ENCODE measurements at places on chromosomes 4 and X.
A peak's percentile ranks its signal among the peaks of the same experiment; 100 is the strongest.

GRCh38 chr4:16139066-16139945, 55.5 kb upstream of the PROM1 start:
- DNase-seq = no peak

- no peak for DNase-seq
Measured at GRCh38 chr4:42781315-42781714, 111.2 kb upstream of the GRXCR1 start.

GRCh38 chrX:47460561-47460960, 22.5 kb downstream of the ZNF41 start:
- no peak for DNase-seq

- no peak for DNase-seq
Measured at GRCh38 chr4:136562834-136563233, 969.5 kb downstream of the PCDH18 start.

DNA sequence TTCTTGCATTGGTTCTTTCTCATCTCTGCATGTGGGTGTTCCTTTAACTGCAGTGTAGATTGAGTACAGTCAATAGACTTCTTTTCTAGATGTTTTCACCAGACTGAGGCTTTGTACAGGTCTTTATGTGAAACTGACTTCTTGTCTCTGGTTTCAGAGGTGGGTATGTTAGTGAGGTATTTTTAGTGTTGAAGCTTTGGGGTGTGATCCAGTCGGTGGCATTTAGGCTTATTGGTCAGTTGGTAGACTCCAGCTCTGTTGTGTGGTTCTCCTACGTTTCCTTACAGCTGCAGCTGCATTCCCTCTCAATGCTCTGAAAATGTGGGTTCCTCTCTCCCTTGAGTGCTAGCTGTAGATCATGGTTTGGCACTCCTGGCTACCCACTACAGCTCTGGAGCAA, 21.3 kb upstream of the AMBN start:
- DNase-seq = no peak

GRCh38 chr4:16437836-16438235, 211.6 kb upstream of the TAPT1 start:
- no peak for DNase-seq

GRCh38 chr4:185911556-185912064, 99.6 kb upstream of the SORBS2 start:
- DNase-seq = no peak

- peak; percentile 94 for DNase-seq
Measured at GRCh38 chrX:283115-283845, 2.1 kb downstream of the PLCXD1 start.

DNA sequence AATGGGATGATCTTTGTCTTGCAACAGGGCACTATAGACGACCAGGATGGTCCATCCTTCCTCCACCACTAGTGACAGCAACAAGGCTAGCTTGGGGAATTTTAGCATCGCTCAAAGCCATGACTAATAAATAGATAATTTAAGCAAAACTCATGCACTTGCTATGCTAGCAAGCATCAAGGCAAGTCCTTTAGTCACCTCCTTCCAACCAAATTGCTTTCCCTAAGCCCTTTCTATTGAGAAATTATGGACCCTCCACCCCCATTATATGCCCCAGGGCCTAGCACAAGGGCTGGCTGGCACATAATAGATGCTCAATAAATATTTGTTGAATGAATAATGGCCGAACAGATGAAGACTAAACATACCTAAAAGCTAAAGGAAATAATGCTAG, 28.6 kb downstream of the SLC16A2 start:
- DNase-seq = no peak

- no peak for DNase-seq
Measured at GRCh38 chrX:45872480-45872879, 671.8 kb upstream of the DIPK2B start.

- no peak for DNase-seq
Measured at GRCh38 chr4:108351791-108352190, 183.1 kb upstream of the LEF1 start.

GRCh38 chrX:96685210-96686099, 813 bp downstream of the DIAPH2 start:
- peak; percentile 22 for DNase-seq

DNA sequence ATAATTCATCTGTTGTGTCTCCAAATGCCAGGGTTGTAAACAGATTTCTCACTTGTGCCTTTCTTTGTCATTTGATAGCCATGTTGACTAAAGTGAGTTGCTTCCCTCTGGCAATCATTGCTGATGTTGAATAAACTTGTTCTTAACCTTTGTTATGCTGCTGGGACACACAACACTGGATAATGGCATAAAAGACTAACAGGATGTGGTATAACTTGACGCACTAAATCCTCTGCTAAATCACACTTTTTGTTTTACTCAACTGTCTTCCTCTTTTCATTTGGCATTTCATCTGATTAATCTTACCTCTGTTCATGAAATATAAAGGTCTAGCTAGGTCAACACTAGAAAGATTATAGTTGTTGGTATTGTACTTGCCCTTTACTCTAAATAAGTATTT, 17.6 kb upstream of the CXCL5 start:
- DNase-seq = no peak

All from pons (tissue), 1 donor.